HepG2 (cell line): ENCODE measurements at places on chromosomes 3 and 15. TPM values are rescaled to one million over a fixed set of nuclear protein-coding genes. Genes with fewer than 3 reads are reported as not detected.
A peak's percentile ranks its signal among the peaks of the same experiment; 100 is the strongest.

DNA sequence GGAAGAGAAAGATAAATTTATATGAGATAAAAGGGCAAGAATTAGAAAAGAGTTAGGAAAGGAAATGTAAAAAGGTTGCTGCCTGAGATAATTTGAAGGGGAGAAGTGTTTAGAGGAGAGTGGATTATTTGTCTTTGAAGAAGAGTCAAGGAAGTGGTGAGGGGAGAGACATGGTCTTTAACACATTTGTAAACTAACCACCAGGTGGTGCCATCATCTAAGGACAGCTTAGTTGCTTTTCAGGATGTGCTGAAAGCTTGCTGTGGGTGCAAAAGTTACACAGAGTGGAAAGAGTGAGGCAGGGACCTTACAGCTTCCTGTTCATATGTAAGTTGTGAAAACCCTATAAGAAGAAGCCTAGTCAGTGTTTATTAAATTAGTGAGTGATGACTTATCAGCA is 114.1 kb upstream of the DNAJC19 start:
- peak; percentile 13 for DNase-seq

GRCh38 chr3:30751610-30752299 is 142.7 kb downstream of the GADL1 start:
- peak; percentile 20 for DNase-seq

DNA sequence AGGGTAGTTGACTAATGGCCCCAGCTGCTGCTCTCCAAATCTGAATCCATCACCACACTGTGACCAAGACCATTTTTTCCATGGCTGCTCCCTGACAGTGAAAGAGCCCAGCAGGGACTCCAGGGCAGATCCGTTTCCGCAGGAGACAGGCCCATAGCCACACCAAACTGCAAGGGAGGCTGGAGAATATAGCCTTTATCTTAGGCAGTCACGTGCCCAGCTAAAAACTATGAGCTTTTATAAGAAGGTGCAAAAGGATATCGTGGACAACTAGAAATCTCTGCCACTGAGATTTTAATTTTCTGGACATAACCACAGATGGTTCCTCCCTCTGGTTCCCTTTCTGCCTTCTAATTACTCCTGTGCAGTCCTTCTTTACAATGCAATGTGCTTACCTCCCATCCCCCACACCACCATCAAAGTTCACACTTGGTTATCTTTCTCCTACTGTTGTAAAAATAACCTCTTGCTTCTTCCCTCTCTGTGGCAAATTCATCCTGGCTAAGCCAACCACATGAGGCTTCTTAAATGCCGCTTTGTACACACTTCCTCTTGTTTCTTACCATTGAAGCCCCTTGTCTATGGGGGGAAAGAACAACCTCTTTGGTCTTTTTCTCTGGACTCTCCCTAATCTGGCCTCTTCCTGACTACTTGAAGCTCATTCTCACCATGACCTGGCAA is 233.7 kb downstream of the SHQ1 start:
- no peak for DNase-seq

DNA sequence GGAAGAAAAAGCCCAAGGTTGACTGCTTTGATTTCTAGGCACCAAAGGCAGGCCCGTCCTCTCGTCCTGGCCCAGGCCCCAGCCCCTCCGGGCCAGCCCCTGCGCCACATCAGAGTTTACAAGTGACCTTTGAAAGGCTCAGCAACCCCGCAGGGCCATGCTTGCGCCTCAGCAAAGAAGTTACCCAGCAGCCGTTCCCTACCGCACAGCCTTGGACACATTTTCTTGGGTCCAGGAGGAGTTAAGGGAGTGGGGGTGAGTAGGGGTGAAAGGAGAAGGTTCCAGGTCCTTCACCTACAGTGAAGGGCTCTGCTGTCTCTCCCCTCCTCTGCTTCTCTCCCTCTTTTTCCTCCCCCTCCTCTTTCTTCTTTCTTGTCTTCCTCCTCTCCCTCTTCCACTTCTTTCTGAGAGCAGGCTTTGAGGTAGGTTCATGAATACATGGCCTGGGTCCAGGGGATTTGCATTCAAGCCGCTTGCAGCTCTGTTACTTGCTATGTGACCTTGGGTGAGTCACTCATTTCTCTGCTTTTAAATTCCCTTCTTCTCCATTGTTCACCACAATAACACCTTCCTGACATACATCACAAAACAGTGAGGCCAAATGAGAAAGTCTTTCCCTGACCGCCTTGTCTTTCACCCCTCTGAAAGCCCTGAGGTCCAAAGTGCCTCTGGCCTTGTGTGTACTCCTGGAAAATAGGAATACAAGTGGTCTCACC is 223.3 kb upstream of the TPRG1 start:
- peak; percentile 48 for DNase-seq

- DNase-seq, result no peak
These were observed 77.2 kb downstream of the STXBP5L start for GRCh38 chr3:120985242-120985641.

DNA sequence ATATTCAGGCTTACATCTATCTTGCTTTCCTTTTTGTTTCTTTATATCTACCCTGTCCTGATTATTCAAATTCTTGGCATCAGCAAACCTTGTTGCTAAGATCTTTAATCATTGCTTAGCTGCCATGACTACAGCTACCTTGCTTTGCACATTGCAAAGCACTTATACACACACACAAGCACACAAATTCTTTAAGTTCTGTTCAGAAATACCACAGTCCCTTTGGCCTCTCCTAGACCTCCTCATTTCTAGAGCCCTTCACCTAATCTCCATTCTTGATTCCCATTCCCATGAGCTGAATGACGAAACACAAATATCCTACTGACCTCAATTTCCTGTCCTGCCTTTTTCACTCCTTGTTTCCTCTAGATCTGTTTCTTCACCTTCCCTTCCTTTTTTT is 409.6 kb downstream of the UNC13C start:
- DNase-seq, result no peak

DNA sequence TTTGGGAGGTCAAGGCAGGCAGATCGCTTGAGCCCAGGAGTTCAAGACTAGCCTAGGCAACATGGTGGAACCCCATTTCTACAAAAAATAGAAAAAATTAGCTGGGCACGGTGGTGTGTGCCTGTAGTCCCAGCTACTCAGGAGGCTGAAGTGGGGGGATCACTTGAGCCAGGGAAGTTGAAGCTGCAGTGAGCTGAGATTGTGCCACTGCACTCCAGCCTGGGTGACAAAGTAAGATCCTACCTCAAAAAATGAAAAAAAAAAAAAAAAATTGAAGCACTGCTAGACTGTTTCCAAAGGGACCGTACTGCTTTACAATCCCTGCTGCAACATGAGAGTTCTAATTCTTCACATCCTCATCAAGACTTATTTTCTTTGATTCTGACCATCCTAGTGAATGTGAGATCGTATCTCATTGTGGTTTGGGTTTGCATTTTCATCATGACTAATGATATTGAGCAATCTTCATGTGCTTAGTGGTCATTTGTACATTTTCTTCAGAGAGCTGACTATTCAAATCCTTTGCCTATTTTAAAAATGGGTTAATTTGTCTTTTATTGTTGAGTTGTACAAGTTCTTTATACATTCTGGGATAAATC is 10.8 kb downstream of the CMTM8 start:
- DNase-seq, result no peak

DNA sequence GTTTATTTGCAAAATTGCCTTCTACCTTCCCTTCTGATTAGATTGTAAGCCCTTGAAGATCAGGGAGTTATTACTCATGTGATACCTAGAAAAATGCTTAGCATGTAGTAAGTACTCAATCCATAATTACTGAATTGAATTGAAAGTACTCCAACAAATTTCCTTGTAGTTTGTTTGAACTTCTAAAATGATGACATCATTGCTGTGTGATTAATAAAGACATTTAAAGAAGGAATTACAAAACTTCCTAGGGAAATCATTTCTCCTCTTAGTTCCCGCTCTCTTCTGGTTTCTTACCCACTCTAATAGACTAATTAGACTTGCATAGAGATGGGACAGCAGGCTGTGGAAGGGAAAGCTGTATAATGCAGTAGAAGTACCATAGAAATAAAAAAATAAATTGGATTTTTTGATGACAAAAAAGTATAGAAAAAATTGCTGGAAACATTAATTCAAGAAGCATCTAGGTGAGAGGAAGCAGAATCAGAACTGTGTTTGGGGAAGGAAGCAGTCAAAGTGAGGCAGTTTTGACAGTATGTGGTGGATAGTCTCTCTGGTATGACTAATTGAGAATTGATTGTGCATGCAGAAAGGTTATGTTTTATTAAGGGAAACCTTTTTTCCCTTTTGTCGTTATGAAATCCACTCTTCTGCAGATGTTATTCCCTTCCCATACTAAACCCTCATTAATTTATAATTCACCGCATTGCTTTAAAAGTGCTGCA is 93.0 kb downstream of the ALCAM start:
- no peak for DNase-seq

DNA sequence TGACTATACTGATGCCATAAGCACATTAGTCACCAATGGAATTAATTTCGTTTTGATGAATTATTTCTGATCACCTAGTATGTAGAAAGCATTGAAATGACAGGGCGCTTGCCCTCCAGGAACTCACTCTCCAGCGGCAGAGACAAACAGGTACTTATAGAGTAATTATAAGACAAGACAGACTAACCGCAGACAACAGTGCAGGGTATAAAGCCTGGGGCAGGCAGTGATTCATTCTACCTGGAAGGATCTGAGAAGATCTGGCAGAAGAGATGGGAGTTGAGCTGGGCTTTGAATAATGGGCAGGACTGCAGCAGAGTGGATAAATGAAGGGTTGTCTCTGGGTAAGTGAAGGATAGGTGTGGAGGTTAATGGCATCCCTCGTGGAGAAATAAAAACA is 331.8 kb downstream of the FGF12 start:
- DNase-seq, result no peak

- no peak for DNase-seq
These were observed 7.2 kb upstream of the FBLN2 start for GRCh38 chr3:13541691-13542090.

DNA sequence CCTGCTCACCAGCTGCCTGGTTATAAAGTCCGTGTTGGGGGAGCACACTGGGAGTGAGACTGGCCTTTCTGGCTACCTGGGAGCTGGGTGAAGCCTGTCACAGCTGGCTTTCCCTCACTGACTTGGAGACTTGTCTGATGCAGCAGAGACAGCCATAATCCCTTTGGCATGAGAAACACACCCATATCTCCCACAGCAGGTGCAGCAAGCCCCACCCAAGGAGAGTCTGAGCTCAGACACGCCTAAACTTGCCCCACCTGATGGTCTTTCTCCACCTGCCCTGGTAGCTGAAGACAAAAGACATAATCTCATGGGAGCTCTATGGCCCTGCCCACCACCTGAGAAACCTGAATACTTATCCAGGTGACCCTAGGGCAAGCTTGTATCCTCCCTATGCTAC is 54.8 kb downstream of the NMD3 start:
- no peak for DNase-seq

DNA sequence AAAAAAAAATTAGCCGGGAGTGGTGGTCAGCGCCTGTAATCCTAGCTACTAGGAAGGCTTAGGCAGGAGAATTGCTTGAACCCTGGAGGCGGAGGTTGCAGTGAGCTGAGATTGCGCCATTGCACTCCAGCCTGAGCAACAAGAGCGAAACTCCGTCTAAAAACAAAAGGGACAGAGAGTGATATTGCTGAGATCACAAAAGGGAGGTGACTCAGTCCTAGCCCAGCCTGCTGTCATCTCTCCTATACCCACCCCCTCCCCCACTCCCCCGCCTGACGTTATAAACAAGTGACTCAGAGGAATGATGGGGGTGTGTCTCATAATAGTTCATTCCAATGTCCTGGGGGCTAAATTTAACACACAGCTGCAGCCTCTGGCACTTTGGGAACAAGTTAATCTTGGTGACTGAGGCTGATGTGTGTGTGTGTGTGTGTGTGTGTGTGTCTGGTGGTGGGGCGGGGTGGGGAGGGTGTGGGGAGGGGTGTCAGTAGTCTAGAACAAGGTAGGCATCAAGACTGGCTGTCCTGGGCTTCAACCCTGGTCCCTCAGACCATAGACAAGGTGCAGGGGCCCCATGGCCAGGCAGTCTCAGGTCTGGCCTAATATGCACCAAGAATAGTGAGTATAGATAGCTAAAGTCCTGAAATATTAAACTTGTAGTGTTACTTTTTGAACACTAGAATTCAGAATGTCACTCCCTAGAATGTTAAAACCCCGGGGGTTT is 1.3 kb upstream of the KLHL40 start:
- DNase-seq, result peak; percentile 71

DNA sequence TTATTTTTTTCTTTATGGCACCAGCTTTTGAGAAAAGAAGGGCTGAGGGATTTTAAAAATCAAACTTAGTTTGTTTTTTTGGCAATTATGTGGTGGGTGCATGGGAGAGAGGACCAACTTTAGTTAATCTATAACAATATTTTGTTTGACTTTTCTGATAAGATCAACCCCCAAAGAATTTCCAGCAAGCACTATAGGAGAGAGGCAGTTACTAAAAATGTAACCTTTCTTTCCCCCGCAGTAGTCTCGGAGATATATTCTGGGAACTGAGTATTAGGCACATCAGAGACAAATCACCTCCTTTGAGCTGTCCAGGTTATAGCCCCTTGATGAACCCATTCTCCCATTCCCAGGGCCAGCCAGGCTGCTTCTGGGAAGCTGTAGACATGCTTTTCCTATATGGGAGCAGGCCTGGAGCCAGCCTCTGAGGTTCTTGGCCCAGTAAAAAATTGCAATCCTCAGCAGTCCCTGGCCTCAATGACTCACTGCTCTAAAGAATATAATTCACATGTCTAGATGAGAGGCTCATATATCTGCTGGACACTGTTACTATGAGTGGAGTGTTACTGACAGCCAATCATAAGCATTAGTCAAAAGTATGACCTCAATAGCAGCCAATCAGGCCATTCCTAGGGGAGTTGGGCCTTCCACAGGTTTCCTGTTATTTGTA is 138.3 kb upstream of the AGBL1 start:
- no peak for DNase-seq

DNA sequence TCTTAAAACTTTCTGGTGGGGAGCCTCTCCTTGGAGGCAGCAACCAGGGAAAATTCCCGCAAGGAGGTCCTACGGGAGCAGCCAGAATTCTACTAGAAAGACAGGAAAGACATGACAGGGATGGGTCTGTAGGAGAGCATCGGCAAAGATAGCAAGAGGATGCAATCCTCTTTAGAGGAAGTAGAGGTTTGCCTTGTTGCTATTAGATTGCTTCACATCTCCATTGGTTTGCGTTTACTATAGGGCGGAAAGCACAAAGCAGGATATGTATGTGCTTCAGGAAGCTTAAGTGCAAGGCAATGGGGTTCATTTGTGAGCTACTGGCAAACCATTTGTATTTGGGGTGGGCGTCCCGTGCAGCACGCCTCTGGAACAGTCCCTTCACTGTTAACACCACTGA is 193.0 kb downstream of the RORA start:
- no peak for DNase-seq

The PP2D1 gene
- not detected in 2 replicates for polyA plus RNA-seq

The TNFAIP8L3 gene
- polyA plus RNA-seq, result 0.10 and 0.15 TPM in 2 replicates

The ADGRG7 gene
- not detected in 2 replicates for polyA plus RNA-seq

The PPARG gene
- polyA plus RNA-seq, result 57.4 and 58.3 TPM in 2 replicates

The FANCD2OS gene
- polyA plus RNA-seq, result not detected in 2 replicates

The GRM2 gene
- 0.04 and 0.05 TPM in 2 replicates for polyA plus RNA-seq

The KBTBD13 gene
- not detected in 2 replicates for polyA plus RNA-seq

The KCNAB1 gene
- not detected in 2 replicates for polyA plus RNA-seq
